Stimulated activated CD8-positive, alpha-beta memory T cell treated with anti-CD3 and anti-CD28 coated beads, Interleukin-15, amount 100 ng/mL, for 4 hours (primary cell): ENCODE measurements at places on chromosomes 11 and 22.

GRCh38 chr11:125347261-125347585 is 148.8 kb downstream of the FEZ1 start:
- DNase-seq: no peak

GRCh38 chr22:36027935-36028645 is 534 bp downstream of the RBFOX2 start:
- no peak for DNase-seq

DNA sequence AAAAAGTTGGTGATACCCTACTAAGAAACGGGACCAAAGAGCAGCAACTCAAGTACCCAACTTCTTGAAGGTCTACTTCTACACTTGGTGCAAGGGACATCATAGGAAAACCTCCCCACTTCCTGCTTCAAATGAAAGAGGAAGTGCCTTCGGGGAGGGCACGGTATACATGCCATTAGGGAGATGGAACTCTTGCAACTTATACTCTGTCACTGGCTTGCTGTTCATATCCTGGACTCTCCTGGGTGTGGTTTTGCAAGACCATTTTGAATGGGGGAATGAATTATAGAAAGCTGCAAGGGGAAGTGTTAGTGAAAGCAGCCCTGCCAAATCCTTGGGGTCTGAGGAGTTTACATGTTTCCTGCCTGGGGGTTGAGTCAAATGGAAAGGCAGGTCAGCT is 41.9 kb downstream of the CSNK2A3 start:
- DNase-seq: no peak

DNA sequence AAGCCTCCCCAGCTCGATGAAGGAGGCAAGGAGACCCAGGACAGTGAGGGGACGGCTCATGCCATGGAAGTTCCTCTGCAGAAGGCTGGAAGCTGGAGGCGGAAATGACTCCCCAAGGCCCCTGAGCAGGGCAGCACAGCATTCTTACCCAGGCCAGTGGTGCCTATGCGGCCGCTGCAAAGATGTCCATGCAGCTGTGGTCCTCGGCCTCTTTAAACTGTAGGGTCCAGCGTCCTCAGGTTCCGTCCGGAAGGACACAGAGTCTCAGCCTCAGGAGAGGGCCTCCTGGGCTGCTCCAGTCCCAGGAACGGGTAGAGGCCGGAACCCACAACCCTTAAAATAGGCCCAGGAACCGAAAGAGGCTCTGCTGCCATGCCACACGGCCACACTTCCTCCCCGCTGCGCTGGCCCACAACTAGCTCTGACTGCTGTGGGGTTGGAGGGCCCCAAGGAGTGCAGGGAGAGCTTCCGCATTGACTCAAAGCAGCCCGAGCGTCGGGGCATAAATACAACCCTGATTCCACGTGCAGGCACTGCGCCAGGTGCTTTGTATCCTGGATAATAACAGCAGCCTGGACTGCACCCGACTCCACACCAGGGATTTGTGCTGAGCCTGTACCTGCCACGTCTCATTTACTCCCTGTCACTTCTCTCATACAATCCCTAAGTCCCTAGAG is 5.5 kb downstream of the KIAA0930 start:
- DNase-seq: no peak

DNA sequence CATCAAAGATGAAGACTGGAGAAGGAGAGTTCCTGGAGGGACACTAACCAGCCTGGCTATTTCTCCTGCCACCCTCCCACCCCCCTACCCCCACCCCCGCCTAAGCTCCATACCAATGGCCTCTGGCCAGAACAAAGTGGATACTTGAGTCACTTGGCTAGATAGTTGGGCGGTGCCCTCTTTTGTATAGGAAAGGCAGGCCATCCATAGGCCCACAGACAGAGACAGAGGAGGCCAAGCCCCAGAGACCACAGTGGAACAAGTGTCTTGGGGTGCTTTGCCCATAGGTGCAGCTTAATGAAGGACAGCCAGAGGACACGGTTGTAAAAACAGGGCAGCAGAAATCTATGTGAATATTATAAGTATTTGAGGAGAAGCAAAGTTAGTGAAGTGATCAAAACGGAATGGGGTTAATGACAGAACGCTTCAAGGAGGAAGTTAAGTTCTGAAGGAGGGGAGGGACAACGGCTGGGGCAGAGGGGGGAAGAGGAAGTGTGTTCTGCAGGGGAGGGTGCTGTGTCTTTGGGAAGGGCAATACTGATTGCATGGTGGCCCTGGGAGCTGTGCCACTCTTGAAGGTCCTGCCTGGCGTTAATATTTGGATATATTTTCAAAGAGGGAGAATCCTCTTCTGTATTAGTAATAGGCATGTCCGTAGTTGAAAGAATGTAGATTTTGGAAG is 32.7 kb downstream of the FLI1 start:
- DNase-seq: no peak

- no peak for DNase-seq
These were observed 150.7 kb downstream of the BRD1 start for GRCh38 chr22:49676783-49677494.

DNA sequence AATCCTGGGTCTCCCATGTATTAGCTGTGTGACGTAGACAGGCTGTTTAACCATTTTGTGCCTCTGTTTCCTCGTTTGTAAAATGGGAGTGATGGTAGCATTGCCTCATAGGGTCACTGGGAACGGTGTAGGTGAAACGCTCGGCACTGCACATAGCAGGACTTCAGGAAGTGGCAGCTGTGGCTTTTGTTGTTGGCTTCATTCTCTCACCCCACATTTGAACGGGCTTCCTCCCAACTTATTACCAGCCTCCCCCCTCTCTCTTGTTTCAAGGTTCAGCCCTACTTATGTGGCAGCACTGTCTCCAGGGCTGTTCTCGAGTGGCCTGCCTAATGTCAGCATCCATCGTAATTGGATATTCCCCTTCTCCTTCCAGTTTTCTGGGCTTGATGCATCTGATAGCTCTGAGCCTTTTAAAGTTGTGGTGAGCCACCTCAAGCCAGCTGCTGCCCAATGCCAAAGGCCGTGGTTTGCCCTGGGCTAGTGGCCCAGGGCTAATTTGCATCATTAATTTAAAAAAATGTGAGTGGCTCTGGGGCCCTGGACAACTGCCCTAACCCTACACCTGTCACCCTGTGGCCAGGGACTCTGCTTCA is 217.8 kb upstream of the TBCEL start:
- no peak for DNase-seq

GRCh38 chr11:3111466-3111865 is 53.6 kb downstream of the OSBPL5 start:
- DNase-seq: no peak

GRCh38 chr11:118918128-118918685 is 7.5 kb downstream of the BCL9L start:
- DNase-seq: no peak

GRCh38 chr11:131178596-131178995 is 191.8 kb upstream of the NTM start:
- no peak for DNase-seq

- DNase-seq: no peak
These were observed 268.2 kb upstream of the C11orf87 start for GRCh38 chr11:109153836-109154235.

GRCh38 chr11:119298726-119299125 is 18.2 kb downstream of the MCAM start:
- DNase-seq: no peak

GRCh38 chr11:80748207-80748925 is 1307.5 kb upstream of the TENM4 start:
- DNase-seq: no peak

DNA sequence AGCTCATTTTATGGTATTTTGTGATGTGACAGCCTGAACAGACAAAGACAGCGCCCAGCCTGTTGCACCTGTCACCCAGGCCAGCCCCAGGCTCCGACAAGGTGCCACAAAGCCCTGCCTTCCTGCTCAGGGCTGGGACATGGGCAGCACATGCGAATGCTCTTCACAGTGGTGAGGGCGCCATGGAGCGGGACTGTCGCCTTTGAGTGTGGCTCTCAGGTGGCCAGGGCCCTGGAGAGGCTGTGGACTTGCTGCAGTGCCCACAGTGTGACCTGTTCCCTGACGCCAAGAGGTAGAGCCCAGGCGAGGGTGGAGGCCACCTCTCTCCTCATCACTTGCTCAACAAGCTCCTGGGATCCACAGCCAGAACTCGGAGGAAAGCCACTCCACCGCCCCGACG is 346.3 kb downstream of the SHANK2 start:
- DNase-seq: no peak

- DNase-seq: no peak
These were observed 297.3 kb downstream of the INSC start for GRCh38 chr11:15412054-15412453.

GRCh38 chr11:46353698-46354097 is 6.4 kb downstream of the DGKZ start:
- DNase-seq: peak; percentile 61

GRCh38 chr11:16120008-16120407 is 236.3 kb downstream of the SOX6 start:
- DNase-seq: no peak

- DNase-seq: no peak
These were observed 7.1 kb upstream of the ENDOD1 start for GRCh38 chr11:95082576-95083001.

- DNase-seq: no peak
These were observed 633.0 kb downstream of the TBC1D22A start for GRCh38 chr22:47395481-47395880.

DNA sequence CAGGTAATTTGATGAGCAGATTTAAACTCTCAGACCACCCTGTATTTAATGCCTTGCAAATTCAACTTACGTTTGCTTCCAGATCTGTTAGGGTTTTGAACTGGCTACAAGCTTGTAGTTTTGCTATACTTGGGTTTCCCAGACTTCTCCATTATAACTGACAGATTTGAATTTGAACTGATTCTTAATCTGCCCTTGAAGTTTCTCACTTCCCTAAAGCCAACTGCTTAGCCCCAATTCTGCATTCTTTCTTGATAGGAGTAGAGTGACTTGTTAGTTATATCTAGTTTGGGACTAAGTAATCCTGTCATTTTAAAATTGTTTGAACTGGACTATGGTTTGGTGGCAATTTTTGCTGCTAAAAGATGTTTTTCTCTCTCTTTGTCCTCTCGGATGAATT is 9.7 kb downstream of the LAYN start:
- DNase-seq: no peak

DNA sequence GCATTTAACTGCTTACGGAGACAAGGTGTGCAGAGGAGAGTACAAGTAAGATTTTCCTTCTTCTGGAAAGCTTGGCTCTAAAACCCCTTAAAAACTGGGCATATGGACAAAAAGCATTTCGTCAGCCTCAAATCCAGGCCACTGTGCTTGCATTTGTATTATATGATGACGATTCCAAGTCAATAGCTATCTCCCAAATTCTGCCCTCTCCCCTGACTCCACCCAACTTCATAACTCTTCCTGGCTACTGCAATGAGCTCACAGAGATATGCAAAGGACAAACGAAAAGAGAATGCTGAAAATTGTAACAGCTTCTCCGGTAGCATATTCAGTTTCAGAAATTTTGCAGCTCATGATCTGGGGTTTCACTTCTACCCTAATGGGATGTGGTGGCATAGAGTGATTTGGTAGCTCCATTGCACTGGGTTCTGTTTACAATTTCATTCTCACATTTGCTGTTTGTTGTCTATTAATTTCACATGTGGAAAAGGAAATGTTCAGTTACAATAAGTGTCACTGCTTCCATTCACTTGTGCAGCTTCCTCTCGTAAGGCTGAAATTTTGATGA is 45.6 kb upstream of the CHRM4 start:
- DNase-seq: no peak

DNA sequence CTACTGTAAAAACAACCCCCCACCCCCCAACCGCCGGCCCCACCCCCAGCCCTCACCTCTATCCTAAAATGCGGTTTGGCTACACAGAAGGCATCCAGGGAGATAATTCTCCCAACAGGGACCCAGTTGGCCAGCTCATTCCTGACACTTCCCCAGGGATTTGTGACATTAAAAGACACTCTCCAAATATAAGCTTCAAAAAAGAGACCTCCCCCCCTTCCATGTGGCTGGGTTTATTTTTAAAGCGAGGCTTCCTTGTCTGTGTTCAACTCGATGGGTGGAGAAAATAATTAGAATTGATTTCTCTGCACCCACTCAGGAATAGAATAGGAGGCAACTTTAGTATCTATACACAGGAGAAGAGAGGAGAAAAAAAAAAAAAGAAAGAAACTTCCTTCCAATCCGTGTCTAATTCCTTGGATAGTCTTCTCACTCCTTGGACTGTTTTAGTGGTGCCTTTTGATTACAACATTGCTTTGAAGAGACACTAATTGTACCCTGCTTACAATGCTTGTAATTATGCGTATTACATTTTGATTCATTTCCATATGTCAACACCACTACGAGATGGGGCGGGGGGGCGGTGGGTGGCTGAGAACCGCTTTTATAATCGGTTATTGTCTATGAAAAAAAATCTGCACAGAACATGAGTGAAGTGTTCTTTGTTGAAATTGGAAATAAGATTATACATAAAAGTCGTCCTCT is 500.4 kb downstream of the MIAT start:
- no peak for DNase-seq

DNA sequence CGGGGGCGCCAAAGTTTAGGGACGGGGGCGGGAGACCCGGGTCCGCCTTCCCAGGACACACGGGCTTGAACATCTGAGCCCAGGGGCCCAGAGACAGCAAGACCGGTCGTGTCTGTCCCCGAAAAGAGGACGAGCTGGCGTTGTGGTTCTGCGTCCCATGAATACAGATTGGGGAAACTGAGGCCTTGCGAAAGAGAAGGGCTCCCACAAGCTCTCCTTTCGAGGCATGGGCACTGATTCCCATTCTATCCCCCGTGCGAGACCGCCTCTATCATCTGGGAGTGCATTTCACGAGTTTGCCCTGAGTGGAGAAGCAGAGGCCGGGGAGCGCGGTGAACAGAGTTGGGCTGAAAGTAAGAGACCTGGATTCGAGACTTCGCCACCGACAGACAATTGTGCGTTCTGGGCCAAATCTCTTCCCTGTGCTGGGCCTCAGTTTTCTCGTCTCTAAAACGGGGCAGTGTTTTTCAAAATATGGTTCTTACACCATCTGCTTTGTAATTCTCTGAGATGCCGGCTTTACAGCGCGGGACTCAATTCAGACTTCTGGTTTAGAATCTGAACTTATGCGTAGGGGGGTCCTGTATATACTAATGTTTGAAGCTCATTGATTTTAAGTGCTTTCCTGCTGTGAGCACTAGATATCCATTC is 471 bp downstream of the RNF185 start:
- no peak for DNase-seq

DNA sequence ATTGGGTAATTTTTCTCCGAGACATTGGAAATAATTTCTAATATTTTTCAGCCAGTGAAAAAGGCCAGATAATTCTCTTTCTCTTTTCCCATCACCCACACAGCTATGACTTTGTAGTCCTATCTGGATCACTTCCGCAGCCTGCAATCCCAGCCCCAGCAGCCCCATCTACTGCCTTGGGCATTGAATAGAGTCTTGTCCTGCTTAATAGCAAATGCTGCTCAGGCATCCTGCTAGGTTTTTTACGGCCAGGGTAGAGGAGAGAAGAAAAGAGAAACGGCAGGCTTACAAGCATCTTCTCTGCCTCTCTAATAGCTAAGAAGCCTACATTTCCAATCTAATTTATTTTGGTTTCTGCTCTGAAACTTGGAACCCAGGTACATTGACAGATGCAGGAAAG is 154.3 kb upstream of the B3GAT1 start:
- no peak for DNase-seq

DNA sequence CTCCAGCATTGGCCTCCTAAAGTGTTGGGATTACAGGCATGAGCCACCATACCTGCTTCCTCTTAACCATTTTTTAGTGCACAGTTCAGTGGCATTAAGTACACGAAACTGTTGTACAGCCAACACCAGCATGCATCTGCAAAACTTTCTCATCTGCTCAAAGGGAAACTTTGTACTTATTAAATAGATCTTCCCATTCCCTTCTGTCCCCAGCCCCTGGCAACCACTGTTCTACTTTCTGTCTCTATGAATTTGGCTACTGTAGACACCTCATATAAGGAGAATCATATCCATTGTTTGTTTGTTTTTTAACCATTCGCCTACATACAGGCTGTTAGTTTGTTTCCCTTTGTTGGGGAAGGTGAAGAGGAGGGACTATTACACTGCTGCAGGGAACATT is 6.5 kb upstream of the EP300 start:
- no peak for DNase-seq
